ENCODE measurements at places on chromosomes 2 and 18.

GRCh38 chr2:125330133-125330532 is 1305.0 kb downstream of the CNTNAP5 start:
- DNase-seq = no peak

DNA sequence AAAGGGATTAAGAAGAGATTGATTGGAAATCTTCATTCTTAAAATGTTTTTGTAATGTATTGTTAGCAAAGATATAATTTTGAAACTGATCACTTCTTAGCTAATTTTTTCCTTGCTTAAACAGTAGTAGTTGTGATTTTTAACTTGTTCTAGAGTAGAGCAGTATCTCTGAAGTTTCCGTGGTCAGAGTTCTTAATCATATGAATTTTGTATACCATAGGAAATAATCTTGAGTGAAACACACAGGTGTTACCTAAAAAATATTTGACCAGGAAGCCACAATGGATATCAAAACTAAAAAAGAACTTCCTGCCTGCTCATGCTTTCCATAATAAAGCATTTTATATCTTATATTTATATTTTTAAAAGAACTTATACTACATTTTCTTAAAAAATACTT is 907.1 kb downstream of the ERBB4 start:
- DNase-seq = no peak

DNA sequence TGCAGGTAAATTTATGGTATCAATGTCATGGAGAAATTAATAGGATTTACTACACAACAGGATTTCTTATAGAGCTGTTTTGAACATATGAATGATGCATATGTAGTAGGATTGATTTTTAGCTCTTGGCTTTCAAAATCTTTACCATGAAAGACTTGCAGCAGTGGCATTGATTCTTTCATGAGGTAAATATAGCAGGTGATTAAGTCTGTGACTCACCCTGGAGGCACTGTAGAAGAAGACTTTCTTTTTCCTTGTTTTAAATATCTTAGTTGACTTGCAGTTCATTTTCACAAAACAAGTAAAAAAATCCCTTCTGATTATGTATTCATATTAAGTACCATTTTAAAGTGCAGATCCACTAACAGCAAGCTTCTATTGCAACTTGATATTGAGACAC is 463.0 kb downstream of the FBXO15 start:
- DNase-seq = no peak

GRCh38 chr2:96530474-96531357 is 5.8 kb upstream of the ARID5A start:
- DNase-seq = no peak

GRCh38 chr2:180849851-180850250 is 130.6 kb upstream of the UBE2E3 start:
- DNase-seq = no peak

DNA sequence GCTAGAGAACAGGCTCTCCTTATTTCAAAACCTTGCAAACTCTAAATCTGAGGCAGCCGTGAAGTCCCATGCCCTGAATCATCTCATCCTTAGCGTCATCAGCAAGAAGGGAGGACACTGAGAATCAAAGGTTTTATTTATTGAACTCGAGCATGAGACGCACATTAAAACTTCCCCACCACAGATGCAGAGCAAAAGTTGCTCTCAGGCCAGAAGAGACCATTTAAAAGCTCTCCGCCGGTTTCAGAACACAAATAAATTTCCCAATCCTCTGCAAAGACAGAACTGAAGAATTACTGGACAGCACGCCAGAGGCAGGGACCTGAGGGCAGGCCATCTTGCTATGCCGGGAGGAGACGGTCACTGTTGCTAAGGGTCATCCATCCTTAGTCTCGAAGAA is 1.3 kb downstream of the AMMECR1L start:
- DNase-seq = no peak

GRCh38 chr2:85445316-85446295 is 27.1 kb downstream of the SH2D6 start:
- DNase-seq = no peak

- no peak for DNase-seq
These were observed 1.9 kb upstream of the SOX11 start for GRCh38 chr2:5690286-5690685.

DNA sequence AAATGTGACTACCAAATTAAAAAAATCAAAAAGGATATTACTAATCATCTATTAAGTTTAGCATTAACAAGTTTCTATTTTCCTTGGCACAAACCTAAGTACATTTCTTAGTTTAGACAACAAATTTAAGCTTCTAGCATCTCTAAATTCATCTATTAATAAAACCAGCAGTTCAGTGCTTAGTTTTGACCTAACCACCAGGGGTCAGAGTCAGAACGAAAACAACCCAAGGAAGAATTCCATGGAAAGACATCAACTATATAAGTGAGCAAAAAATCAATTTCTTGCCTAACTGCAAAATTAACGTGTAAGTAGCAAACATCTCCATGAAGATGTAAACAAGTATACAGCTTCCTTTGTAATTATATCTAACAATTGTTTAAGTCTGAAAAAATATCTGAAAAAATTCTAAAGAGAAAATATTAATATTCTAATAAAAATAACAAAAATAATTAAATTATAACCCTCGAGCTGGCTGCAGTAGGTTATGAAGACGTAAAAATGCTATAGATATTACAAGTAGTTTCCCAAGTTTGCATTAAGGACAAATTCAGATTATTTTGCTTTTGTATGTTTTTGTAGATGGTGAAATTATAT is 83.7 kb downstream of the CERKL start:
- DNase-seq = peak; percentile 17

GRCh38 chr2:172900871-172901270 is 165.2 kb downstream of the RAPGEF4 start:
- DNase-seq = peak; percentile 46

- no peak for DNase-seq
These were observed 13.0 kb upstream of the TET3 start for GRCh38 chr2:73971722-73972121.

GRCh38 chr2:145771525-145771924 is 1251.6 kb upstream of the ZEB2 start:
- DNase-seq = no peak

GRCh38 chr2:17282826-17283225 is 235.4 kb downstream of the RAD51AP2 start:
- DNase-seq = no peak

DNA sequence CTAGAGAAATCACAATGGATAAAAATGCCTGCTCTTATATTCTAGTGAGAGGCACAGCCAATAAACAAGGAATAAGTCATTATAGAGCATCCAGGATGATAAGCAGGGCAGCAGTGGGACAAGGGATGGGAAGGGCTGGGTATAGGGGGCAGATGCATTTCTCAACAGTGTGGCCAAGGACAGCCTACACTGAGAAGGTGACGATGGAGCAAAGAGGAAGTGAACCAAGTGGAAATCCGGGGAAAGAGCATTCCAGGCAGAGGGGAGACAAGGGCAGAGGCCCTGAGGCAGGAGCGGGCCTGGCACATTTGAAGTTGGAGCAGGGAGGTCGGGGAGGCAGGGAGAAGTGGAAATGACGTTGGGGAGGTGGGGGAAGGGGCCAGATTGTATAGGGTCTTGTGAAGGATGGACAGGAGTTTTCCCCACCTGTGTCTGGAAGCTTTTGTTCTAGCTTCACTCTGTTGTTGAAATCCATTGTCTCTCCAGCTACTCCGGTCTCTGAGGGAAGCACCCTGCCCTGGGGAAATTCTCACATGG is 17.6 kb downstream of the TMEM177 start:
- DNase-seq = no peak

GRCh38 chr2:40721595-40721994 is 269.7 kb upstream of the SLC8A1 start:
- DNase-seq = no peak

GRCh38 chr2:229410946-229411345 is 139.9 kb upstream of the PID1 start:
- no peak for DNase-seq

DNA sequence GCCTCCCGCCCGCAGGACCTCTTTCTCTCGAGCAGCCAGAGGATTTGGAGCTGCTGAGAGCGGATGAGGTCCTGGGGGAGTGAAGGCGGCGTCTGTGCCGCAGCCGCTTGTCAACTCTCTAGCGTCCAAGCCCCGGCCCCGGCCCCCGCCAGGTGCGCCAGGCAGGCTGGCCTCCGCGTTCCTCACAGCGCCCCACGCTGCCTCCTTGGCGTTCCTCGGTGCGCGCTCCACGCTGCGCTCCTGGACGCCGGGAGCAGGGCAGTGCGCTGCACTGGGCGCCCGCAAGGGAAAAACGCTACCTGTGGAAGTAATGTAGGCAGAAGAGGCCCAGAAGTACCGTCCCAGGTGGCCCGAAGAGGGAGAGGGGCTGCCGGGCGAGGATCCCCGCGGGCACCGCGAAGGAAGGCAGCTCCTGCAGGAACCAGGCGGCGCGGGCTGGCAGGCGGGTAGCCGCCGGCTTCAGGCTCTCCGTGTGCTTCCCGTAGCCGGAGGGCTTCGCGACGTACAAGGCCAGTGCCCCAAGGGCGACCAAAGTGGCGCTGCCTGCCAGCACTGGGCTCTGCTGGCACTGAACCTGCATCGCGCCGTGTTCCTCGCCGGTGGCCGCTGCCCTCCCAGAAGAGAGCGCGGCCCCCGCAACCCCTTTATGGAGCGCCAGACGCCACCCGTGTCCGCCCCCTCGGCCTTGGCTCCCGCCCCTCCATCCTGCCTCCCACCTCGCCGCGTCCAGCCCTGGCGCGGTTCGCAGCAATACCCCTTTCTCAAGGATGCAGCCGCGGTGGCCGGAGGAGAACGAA is at the start of gene SRD5A2:
TSS of gene SRD5A2 (minus strand) at position 618 of the 797 bp plus-strand sequence. CDS start at position 580, 38 bp downstream.
- no peak for DNase-seq

DNA sequence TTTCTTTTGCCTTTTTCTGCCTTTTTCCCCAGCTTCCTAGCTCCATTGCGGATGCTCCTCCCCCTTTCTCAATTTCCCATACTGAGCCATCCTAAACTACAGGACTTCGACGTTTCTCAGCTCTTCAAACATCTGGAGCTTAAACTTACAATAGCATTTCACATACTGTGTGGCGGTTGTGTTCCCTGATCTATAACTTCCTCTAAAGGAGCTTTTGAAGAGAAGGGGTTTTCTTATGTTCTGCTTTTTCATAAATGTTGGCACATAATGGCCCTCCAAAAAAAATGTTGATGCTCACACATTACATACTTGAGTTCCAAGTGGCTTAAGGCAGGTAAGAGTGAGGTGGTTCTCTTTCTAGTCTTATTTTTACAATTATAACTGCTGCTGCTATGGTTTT is 87.4 kb downstream of the RNF144A start:
- DNase-seq = no peak

Data from COR-L47 (cell line).